ENCODE measurements at places on chromosomes 11 and 22.

DNA sequence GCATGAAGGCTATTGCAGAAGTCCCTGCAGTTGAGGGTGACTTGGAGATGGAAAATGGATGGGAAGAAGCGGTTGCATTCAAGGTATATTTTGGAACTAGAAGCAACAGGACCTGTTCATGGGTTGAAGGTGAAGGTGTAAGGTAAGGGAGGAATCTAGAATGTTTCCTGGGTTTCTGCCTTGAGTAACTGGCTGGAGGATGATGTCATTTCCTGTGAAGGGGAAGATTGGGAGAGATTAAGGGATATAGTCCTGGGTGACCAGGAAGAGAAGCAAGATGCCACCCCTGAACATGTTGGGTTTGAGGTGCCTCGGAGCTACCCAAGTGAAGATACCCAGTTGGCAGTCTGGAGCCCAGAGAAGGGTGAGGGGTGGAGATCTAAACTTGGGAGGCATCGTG, 12.1 kb upstream of the MOGAT2 start:
- DNase-seq, result no peak

GRCh38 chr11:95912902-95913560, 10.9 kb downstream of the MTMR2 start:
- no peak for DNase-seq

DNA sequence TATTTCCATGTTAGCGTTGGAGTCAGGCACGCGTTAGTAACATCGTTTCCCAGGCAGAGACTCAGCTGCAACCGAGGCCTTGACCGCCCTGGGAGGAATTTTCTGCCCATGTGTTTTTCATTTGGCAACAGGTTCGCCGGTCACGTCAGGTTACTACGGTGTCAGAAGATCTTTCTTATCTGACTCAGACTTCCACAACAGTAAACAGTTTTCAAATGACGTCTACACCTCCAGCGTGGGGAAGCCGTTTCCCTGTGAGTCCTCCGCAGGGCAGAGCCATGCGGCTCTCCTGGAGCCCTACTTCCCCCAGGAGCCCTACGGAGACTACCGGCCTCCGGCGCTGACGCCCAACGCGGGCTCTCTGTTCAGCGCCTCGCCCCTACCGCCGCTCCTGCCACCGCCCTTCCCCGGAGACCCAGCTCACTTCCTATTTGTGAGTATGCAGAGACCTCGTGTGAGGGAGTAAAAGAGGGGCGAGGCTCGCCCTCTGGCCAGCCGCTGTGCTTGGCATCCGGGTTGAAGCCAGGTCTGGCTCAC, 14.3 kb upstream of the POU2AF3 start:
- DNase-seq, result no peak

GRCh38 chr11:105164208-105164607, 24.6 kb upstream of the CARD18 start:
- no peak for DNase-seq

- DNase-seq, result no peak
Observed at GRCh38 chr11:108628812-108629211, 35.2 kb upstream of the EXPH5 start.

DNA sequence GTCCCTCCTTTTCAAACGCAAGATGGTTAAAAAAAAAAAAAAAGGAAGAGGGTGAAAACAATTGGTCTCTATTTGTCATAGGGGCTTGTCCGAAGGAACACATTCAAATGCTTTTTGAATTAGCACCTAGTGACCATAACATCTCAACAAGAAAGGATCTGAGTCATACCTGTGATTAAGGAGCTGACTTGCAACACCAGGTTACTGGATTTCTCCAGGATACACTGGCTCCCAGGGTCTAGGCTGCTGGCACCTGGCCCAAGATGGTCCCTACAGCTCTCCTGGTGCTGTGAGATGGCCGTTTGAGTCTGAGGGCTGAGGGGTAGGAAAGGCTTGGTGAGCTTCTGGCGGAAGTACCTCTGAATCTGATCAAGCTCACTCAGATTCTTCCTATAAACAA, 28.4 kb upstream of the UCP3 start:
- no peak for DNase-seq

DNA sequence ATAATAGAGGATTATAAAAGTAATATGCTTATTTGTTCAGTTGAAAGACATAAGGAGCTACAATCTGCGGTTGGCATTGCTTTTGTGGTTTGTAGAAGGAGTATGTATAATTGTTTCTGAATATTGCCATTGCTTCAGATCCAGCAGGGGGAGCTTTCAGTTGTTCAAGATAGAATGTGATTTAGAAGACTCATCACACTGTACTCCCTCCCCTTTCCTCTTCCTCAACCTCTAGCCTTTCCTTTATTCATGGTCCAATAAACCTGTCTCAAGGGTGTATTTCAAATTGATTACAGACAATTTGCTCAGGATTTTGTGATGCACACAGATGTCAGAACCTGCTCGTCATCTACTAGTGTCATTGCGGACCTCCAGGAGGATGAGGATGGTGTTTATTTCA, 9.8 kb downstream of the PRMT3 start:
- DNase-seq, result no peak

DNA sequence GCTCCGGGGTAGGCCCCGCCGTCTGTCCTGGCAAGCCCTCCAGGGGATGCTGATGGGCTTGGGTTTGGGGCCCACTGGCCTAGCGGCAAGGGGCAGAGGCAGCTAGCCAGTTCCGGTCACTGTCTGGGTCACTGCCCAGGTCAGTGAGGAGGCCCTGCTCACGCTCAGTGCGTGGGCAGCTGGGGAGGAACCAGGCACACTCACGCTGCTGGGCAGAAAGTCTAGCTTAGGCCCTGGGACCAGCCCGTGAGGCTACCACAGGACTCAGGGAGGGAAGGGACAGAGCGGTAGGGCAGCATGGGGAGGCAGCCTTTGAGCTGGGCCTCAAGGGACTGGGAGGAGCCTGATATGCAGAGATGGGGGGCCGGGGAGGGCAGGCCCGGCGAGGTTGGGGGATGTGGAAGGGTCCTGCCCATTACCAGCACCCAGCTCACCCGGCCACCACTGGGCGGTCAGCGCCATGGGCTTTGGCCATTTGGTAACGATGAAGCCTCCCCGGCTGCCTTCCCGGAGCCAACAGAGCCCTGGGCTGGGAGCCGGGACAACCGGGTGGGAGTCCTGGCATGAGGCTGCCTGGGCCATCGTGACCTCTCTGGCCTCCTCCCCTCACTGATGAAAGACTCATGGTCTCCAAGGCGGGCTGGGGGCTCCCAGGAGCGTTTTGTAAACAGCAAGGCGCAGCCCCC, 14.2 kb downstream of the SHISAL1 start:
- DNase-seq, result no peak

- no peak for DNase-seq
Observed at GRCh38 chr11:89490981-89491690, at the start of gene NOX4. NOX4 (minus strand) TSS chr11:89491375; CDS start chr11:89491246, 129 bp downstream.

- DNase-seq, result no peak
Observed at GRCh38 chr11:103494491-103494890, 385.3 kb downstream of the DYNC2H1 start.

DNA sequence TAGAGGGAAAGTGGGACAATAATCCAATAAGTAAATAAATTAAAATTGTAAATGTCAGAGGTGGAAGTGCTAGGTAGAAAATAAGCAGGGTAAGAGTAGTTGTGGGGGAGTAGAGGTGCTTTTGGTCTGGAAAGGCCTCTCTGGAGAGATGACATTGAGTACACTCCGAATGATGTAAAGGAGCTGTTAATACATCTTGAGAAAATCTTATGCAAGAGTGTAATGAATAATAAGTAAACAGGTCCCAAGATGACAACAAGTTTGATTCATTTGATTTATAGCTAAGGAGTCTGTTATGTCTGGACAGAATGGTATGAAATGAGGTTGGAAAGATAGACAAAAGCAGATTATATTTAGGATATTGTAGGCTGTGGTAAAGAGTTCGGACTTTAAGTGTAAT, 87.5 kb downstream of the TMEM135 start:
- no peak for DNase-seq

All from CD8-positive, alpha-beta T cell (primary cell).